ENCODE measurements at places on chromosomes 6 and 20.

DNA sequence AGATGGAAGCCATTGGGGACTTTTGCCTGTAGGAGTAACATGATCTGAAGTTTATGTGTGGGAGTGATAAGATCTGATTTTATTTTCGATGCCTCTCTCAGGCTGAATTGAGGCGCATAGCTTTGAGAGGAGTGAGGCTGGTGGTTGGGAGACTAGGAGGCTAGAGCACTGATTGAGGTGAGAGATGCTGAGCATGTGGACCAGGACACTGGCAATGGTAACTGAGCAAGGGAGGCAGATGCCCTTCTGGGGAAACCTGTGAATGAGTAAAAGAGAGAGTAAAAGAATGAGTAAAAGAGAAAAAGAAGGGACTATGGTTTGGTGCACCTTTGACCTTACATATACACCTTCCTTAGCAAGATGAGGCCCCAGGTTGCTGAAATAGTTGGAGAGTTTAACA is 3.0 kb downstream of the RRP36 start:
- no peak for DNase-seq

DNA sequence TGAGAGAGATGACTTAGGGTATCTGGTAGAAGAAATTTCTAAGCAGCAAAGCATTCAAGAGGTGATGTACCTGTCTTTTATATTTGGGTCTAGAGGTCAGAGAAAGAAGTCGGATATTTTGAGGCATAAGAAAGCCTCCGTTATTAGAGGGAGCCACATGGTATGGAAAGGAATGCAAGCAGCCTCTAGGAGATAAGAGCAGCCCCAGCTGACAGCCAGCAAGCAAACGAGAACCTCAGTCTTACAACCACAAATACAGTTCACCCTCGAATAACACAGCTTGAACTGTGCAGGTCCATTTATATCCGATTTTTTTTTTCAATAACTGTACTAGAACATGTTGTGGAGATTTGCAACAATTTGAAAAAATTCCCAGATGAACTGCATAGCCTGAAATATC is 190.7 kb upstream of the VGLL2 start:
- DNase-seq, result no peak

DNA sequence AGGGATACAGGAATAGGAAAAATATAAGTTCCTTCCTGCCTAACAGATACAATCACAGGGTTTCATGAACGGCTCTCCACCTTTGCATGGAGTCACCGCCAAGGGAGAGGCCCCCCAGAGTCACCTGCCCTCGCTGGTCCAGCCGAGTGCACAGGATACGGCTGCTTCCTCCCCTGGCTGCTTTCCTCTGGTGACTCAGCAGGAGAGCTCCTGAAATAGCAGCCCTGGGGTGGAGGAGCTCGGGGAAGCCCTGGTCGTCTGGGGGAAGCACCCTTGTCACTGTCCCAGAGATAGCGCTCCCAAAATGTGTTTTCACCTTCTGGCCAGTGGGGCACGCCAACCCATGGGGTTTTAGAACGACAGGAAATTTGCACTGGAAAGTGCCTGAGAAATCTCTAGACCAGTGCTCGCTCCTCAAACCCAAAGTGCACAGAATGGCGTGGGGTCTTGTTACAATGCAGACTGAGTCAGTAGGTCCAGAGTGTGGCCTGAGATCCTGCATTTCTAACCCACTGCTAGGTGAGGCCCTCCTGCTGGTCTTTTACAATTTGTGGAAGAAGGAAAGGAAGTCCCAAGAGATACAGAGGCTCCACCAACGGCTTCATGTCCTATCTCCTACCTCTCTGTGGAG is 35.9 kb upstream of the FAM50B start:
- no peak for DNase-seq

- DNase-seq, result no peak
These were observed 564.8 kb downstream of the LMBRD1 start for GRCh38 chr6:69232008-69232407.

GRCh38 chr6:35476004-35476403 is 7.8 kb downstream of the RPL10A start:
- DNase-seq, result no peak

DNA sequence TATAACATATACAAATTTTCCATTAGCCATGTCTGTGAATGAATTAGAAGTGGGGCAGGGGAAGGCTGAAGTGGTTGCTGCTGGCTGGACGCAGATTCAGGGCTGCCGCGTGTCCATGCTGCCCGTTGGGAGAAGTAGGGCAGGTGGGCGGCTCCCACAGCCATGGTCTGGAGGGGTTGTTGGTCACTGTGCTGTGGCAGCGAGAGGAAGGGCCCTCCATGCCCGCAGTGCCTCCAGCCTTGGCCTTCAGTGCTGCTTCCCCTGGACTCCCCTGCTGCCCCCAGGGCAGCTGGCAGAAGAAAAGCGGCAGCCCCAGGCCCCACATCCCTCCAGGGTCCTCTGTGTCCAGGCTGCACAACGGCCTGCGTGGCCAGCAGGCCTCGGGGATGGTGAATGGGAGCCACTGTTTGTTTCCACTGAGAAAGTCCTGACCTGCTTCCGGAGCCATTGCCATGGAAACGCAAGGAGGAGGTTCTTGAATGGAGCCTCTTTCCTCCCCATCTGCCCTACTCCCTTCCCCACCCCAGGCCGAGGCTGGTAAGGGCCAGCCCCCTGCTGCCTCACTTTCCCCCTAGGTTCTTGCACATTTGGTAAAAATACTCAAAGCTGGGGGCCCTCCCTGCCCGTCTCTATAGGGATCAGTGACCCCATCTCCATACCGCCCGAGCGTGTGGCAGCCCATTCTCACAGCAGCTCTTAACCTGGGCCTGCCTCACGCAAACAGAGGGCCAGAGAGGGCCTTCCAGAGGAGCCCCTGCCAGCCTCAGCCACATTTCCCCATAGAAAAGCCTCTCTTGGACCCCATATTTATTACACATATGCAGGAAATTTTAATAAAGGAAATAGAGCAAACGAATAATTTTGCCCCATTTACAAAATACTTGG is 113.3 kb downstream of the SASH1 start:
- no peak for DNase-seq

GRCh38 chr6:20246125-20246524 is 33.9 kb upstream of the MBOAT1 start:
- DNase-seq, result no peak

DNA sequence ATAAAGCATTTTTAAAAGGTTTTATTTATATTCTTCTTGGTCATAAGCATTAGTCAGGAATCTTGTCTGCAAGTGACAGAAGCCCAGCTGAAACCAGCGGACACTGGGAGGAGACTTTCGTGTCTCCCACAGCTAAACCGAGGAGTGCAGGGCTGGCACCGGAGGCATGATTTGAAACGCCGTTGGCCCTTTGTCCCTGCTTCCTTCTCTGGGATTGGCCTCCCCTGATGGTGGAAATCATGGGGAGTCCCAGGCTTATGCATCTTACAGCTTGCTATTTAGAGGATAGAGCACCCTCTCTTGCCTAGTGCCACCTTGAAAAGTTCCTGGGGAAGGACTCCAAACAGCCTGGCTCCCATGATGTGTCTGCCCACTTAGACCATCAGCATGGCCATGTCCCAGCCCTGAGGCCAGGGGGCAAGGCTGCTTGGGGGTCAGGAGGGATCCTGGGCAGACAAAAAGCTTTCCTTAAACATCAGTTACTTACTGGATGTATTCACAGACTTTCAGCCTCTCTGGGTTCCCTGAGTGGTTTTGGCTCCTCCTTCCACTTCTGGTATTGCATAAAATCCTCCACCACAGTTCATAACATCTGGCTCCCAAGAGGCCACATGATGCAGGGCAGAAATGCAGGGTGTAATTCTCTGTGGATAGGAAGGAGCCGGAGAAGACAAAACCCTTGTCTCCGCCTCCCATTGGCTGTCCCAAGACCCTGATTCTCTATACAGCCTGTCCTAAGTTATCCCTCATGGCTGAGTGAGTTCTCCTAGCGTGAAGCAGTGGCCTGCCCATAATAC is 49.3 kb upstream of the INSM1 start:
- no peak for DNase-seq

GRCh38 chr6:5537967-5538366 is 276.7 kb downstream of the FARS2 start:
- no peak for DNase-seq

GRCh38 chr6:164749221-164750064 is 560.0 kb downstream of the C6orf118 start:
- DNase-seq, result no peak

DNA sequence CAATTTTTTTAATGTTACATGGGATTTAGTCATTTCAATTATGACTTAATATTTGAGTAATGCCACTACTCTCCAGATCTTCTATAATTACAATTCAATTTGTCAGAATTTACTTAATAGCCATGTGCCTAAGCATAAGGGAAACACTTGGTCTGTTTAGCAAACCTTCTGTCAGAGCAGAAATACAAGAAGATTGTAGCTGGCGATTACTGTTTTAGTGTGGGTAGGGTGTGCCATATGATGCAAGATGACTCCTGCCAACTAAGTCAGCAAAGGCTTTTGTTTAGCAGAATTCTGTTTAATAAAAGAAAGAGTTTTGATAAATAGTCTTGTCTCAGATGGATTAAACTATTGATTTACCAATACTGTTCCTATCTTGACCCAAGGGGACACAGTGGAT is 455.4 kb downstream of the RNF144B start:
- DNase-seq, result no peak

GRCh38 chr6:151392427-151392826 is 1.1 kb upstream of the ZBTB2 start:
- DNase-seq, result no peak

GRCh38 chr6:161750686-161751085 is 476.8 kb upstream of the AGPAT4 start:
- no peak for DNase-seq

DNA sequence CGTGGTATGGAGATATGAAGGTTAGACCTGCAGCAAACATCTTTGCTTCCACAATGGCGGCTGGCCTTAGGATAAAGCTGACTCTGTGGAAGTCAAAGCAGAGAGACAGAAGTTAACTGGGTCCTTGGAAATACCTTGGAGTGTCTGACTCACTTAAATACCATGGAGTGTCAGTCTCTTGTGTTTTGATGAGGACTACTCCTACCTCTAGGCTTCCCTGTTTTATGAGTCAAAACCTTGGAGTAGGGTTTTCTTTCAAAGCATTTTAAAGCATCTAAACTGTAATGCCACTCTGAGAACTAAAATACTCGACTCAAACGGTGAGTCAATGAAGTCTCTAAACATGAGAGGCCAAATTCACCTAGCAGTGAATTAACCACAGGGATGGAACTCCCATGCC is 329.1 kb downstream of the SAMD5 start:
- DNase-seq, result no peak

DNA sequence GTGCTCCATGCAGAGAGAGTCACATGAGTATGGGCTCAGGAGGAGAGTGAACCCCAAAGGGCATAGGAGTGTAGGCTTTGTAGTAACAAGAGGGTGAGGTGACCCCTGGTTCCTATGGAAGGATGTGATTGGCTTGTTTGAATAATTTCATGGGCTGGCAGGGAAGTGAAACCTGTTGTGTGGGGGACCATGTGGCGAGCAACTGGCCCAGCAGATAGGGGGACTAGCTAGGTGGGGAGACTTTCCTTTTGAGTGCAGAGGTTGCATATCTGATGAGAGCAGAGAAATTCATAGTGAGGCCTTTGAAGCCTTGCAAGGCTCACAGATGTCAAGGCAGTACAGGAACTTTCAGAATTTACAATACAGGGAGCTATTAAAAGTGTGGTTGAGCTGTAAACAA is 247.9 kb upstream of the SLC35B3 start:
- no peak for DNase-seq

DNA sequence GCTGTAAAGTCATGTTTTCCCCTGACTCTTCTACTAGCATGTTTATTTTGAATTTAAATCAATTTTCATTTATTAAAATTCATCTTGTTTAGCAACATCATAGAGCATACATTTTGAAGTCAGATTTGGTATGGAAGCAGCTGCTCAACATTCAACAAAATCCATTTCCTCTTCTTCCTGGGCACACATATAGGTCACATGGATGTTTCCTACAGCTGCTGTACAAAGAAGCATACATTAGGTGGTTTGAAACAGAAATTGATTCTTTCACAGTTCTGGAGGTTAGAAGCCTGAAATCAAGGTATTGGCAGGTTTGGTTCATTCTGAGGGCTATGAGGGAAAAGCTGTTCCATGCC is 495.2 kb downstream of the RFPL4B start:
- no peak for DNase-seq

- DNase-seq, result no peak
These were observed 7.1 kb upstream of the TNFRSF6B start for GRCh38 chr20:63689046-63690002.

DNA sequence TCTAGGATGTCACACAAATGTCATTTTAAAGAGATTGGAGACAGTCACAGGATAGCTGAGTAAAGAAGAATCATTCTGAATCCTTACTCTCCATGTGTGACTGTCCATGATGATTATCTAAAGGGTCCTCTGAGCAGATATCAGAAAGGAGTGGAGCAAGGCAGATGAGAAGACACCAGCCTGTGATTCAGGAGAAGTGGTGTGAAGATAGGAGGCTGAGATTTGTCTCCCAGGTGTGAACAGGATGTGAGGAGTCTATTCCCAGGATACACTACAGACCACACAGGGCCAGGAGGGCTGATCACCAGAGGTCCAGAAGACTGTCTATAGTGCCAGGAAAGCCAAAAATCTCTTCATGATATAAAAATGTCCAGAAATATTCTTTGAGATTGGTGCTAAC is 27.0 kb downstream of the RWDD2A start:
- no peak for DNase-seq

DNA sequence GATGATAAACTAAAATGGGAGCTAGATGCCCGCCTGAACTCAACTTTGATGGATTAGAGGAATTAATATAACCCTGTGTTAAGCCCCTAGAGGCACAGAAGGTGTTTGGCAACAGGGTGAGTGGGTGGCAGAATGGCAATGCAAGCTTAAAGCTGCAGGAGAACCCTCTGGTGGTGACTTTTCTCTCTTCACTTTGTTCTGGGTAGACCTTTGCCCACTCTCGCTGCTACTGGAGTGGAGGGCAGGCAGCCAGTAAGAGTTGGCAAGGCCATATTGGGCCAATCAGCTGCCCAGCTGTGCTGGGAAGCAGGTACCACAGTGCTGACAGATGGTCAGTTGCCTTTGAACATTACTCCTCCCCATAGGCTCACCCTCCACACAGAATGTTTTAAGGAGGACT is 468.2 kb downstream of the MMUT start:
- DNase-seq, result no peak

DNA sequence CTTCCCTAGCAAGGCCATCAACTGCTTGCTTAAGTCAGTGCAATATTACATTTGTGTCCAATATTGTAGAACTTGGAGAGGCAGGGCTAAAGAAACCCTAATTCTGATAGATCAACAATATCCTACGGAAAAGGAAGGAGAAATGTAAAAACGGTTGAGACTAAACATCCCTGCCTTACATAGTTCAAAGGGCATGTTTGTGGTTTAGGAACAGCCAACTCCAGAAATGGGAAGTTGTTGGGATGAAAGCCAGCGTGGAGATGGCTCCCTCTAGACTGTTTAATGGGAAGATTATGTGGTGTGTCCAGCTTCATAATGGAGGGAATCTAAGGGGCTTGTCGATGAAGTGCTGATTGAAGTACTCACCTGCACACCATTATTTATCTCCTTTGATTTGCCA is 145.3 kb upstream of the TENT5A start:
- DNase-seq, result no peak

GRCh38 chr6:56616967-56617366 is 25.7 kb downstream of the DST start:
- no peak for DNase-seq

GRCh38 chr6:62265906-62266525 is 20.0 kb downstream of the KHDRBS2 start:
- DNase-seq, result no peak

Data from NCI-H1417 treated with DMSO at 0.1 percent for 48 hours (cell line).